NCI-H146 (cell line): ENCODE measurements at places on chromosomes 12 and 14.

GRCh38 chr14:80634106-80634758 is 307.3 kb downstream of the CEP128 start:
- no peak for DNase-seq

DNA sequence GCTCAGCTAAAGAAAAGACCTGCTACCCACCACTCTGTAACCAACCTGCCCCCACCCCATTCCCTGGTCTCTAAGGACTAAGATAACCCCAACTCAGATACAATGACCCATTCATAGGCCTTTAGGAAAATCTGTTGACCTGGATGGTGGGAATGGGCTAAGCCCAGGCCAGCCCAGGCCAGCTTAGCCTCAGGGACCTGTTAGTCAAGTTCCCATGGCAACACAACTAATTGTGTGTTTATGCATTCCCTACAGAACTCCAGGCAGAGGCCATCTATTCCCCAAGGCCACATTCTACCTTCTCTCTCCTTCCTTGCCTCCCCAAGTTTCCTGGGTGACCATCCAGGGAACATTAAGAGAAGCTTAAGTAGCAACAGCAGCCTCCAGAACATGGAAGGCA is 16.1 kb upstream of the KRT8 start:
- DNase-seq = peak; percentile 65

DNA sequence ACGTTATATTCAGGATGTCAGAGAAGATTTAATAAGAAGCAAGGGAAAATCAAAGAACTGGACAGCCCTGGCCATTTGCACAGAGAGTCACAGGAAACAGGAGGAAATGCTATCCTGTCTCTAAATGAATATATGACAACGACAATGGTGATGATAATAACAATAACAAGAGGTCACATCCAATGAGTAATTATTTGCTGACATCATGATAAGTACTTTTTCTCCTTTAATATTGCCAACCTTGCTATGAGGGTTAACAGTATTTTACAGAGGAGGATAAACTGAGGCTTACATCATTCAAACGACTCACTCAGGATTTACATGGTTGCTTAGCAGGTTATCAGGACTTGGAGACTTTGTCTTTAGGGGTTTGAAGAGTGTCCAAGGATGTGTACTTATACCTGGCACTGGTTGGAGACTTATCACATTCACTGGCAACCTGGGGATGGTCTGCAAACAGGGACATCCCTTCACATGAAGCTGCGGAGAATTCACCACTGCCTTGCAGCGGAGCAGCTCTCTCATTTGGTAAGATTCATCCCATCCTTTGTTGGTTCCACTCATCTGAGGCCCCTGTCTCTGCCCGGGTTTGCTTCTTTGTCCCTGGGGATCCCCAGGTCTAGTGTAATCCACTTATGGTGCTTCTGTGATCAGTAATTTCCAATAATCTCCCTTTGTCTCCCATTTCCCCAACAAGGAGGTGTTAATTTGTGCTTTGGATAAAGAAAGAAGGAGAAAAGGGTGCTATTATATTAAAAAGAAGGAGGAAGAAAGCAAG is 637.8 kb downstream of the BCL11B start:
- no peak for DNase-seq

DNA sequence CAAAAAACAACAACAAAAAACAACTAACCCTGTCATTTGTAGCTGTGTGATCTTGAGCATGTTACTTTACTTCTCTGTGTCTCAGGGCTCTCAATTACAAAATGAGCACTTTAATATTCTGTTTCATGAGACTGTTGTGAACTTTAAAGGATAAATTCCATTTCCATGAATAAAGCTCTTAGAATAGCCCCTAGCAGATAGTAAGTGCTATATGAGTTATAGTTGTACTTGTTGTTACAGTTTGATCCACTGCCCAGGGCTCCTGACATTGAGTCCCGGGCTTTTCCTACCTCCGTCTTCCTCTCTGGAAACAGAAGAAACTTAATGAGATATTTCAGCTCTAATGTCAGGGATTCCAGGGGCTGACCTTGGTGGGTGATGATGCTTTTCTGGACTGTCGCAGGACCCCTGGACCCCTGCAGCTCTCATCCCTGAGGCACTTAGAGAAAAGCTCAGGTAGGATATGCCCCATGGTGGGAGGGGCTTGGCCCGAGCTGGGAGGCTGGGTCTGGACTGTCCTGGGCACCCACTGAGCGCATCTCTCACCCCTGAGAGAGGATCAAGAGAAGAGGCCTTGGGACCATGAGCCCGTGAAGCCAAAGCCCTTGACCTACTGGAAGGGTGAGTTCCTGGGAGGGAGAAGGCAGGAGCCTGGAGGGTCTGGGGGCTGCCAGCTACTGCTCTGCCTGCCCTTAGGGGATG is 5.1 kb downstream of the P3H3 start:
- DNase-seq = no peak

- DNase-seq = no peak
Observed at GRCh38 chr12:95877622-95878021, 18.9 kb downstream of the SNRPF start.

GRCh38 chr12:25423355-25424050 is 129.6 kb downstream of the LMNTD1 start:
- DNase-seq = no peak

GRCh38 chr14:103847451-103848174 is at the start of gene PPP1R13B:
Gene PPP1R13B (minus strand): TSS chr14:103847575. CDS start chr14:103847307, 268 bp downstream.
- DNase-seq = peak; percentile 96

GRCh38 chr12:85996280-85996679 is 122.2 kb downstream of the NTS start:
- DNase-seq = no peak

DNA sequence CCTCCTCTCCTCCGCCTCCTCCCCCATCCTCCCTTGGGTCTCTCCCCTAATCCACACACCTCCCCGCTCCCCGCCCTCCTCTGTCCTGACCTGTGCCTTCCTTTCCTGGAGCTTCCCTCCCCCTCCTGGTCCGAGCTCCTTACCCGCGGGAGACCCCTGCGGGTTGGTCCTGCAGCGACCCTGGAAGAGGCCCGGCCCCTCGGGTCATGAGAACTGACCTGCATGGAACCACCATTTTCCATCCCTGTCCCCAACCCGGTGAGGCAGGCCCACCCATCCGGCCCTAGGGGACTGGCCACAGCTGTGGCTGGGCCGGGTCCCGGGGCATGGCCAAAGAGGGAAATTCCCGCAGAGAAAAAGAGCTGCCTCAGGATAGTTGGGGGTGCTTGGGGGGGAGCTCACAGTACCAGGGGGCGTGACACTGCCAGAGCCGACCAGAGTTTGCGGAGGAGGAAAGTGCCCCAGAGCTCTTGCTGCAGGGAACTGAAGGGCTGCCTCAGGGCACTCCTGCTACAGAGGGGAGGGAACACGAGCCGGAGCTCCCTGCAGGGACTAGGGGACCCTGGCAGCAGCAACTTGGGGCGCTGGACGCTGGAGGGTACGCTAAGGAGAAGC is 613 bp downstream of the ARHGEF40 start:
- DNase-seq = peak; percentile 40

DNA sequence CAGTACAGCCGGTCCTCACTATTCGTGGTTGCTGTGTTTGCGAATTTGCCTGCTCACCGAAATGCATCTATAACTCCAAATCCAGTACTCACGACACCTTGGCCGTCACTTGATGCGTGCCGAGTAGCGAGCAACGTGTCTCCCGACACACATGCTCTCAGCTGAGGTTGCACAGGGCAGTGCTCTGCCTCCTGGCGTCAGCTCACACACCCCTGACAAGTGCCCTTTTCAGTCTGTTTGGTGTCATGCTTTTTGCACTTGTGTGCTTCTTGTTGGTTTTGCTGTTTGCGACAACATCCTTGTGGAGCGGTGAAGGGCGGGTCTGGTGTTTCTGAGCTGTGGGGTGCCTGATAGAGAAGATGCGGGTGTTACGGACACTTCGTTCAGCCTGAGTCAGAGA is 110.4 kb upstream of the RFLNA start:
- no peak for DNase-seq

GRCh38 chr12:9796346-9796745 is 30.9 kb upstream of the KLRF1 start:
- no peak for DNase-seq

- DNase-seq = no peak
Observed at GRCh38 chr12:26851031-26851809, 18.2 kb upstream of the ITPR2 start.

DNA sequence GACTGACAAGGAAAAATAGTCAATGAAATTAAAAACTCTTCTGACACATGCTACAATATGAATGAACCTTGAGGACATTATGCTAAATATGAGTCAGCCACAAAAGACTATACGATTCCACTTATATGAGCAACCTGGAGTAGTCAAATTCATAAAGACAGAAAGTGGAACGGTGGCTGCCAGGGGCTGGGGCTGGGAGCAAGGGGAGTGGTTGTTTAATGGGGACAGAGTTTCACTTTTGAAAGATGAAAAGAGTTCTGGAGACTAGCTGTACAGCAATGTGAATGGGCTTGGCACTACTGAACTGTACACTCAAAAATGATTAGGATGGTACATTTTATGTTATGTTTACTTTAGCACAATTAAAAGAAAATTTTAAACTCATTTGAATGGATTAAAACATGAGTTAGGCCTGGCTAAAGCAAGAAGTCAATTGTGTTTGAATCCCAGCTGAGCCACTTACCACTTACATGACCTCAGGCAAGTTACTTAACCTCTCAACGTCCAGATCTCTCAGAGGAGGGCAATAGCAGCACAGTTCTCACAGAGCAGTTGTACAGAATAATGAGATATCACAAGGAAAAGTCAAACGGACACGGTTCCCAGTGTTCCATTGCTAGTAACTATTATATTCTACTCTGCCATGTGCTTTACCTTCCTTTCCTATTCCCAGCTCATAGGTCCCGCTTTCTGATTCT is 102.5 kb downstream of the SPTSSA start:
- DNase-seq = no peak

GRCh38 chr12:120235369-120236323 is 29.9 kb downstream of the PXN start:
- no peak for DNase-seq

DNA sequence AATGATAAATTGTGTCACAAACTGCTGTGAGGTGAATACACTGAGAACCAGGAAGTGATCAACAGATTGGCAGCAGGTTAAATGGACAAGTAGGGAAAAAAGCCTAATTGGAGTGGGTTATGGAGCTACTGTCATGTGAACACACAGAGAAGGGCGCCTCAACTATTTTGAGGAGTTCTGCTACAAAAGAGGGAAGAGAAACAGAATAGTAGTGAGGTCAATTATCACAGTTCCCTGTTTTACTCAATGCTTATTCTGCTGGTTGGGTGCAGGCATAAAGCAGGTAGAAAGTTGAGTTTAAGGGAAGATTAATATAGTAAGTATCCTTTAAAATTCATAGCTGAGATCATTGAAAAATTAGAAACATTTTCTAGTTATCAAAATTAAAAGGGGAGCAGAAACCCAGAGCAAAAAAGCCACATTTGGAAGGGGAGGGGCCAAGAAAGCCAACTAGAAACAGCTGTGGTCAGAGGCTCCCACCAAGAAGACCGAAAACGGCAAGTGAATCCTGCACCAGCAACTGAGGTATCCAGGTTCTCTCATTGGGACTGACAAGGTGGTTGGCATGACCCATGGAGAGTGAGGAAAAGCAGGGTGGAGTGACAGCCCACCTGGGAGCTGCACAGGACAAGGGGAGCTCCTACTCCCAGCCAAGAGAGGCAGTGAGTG is 105.7 kb downstream of the ZC3H14 start:
- DNase-seq = no peak

DNA sequence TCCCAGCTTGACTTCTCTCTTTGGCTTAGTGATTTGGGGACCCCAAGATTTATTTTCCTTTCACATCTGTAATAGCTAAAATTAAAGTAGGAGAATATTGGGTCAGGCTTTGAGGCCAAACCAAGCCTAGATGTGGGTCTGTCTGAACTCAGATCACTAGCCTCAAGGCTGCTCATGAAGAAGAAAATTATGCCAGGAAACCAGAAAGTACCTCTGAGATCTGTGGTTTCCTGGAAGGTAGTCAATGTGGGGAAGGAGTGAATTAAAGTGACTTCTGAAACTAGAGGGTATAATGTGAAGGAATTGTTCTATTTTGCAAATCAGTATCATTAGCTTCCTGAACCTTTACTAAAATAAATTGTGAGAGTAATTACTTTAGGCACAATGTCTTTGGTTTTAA is 13.4 kb upstream of the CLEC12A start:
- no peak for DNase-seq

DNA sequence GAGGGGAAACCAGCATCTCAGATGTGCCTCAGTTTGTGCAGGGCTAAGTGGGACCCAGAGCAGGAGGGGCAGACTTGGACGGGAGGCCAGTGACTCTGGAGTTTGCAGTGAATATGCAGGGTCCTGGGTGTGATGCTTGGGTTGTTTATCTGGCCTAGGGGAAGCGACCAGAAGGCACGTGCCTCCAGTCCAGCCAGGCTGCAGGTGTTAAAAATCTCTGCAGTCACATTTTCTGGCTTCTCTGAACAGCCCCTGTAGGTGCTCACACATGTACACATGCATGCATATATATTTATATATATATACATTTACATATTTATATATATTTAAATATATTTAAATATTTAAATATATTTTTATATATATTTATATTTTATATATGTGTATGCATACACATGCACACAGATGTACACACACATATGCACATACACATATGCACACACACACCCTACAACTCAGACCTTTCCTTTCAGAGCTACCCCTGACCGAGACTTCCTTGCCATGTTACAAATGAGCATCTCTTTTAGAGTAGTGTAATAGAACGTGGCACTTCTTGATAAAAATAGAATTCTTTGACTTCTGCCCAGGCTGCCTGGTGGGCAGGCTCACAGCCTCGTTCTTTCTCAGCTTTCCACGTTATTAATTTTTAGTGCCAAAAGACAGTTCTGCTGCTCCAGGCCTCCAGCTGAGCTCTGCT is 26.8 kb upstream of the TCL1B start:
- no peak for DNase-seq

GRCh38 chr12:110931315-110931728 is 10.9 kb upstream of the MYL2 start:
- DNase-seq = no peak

GRCh38 chr12:107891967-107892366 is 117.5 kb downstream of the ASCL4 start:
- DNase-seq = peak; percentile 3

DNA sequence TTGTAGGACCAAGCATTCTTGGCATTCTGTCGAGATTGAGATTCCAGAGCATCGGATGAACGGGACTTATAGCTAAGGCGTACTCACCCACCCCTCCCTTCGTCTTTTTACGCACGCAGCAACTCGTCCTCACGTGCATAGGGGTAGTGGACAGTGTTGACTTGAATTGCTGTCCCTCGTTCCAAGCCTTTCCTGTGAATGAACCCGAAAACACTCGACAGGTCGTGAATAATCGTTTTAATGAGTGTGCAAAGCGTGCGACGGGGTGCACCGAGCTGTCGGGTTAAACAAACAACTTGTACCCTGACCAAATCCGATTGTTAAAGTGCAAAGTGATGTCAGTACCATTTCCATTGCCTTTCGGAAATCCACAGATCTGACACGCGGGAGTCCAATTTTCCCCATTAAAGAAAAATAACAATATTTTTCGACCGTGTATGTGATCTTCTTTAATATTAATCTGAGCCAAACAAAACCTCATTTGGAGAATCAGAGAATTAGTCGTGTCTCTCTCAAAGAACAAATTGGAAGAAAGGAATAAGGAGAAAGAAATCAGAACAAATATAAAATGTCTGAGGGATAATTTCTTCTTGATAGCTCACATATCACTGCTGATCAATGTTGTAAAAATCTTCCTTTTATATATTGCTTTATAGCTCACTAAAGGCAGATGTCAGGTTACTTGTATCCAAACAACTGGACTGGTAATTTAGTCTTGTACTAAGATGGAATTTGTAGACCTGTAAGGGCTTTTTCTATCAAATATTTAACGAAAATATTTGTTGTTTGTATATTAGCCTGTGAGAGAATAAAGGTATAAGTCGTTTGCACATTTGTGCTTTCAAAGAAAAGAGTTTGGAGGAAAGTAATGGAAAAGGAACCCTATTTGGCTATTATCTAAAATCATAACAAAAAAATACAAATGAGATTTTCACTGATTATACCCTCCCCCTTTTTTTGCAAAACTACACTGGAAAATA is 11.8 kb downstream of the FOXG1 start:
- DNase-seq = no peak
